ENCODE measurements at places on chromosomes 7 and 10. TPM values are rescaled to one million over a fixed set of nuclear protein-coding genes. Genes with fewer than 3 reads are reported as not detected.

The MUC12 gene
- 4.0 TPM for total RNA-seq

- DNase-seq = no peak
Observed at GRCh38 chr7:14000247-14000646, 10.8 kb upstream of the ETV1 start.

GRCh38 chr7:55207436-55208125, 157.6 kb upstream of the LANCL2 start:
- no peak for DNase-seq

GRCh38 chr7:15929411-15929810, 242.9 kb upstream of the MEOX2 start:
- DNase-seq = no peak

The ZNF365 gene
- total RNA-seq = 0.55 TPM

- no peak for DNase-seq
Observed at GRCh38 chr7:6252748-6253147, 19.7 kb downstream of the CYTH3 start.

DNA sequence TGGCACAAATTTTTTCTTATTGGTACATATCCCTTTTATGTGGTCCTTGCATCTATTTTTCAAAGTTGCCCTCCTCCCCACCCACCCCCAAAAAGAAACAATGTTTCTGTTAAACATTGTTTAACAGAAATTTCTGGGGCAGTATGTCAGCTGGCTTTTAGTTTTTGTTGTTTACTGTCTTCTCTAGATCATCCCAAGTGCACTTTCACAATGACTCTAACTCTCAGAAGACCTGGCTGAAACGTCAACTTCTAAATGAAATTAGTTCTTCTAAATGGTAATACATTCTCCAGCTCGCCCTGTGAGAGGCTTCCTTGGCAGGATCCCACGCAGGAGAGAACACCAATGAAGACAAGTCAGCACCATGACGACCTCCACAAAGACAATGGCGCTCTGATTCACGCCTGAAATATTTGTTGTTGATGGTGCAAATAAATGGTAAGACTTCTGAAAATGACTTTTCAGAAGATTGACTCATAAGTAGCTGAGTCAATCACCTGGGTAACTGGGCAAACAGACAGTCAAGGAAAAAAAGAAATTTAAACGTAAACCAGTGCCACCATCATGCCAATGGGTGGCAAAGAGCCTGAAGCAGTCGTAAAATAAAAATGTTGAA, 293.7 kb downstream of the FZD1 start:
- DNase-seq = peak; percentile 38

- DNase-seq = no peak
Observed at GRCh38 chr7:18109762-18110161, 82.1 kb upstream of the PRPS1L1 start.

The PRF1 gene
- total RNA-seq = 2.3 TPM

The LFNG gene
- total RNA-seq = 45.6 TPM

GRCh38 chr7:159311172-159311494, 166.5 kb upstream of the VIPR2 start:
- DNase-seq = no peak

- DNase-seq = no peak
Observed at GRCh38 chr10:86862373-86862772, 95.0 kb downstream of the MMRN2 start.

DNA sequence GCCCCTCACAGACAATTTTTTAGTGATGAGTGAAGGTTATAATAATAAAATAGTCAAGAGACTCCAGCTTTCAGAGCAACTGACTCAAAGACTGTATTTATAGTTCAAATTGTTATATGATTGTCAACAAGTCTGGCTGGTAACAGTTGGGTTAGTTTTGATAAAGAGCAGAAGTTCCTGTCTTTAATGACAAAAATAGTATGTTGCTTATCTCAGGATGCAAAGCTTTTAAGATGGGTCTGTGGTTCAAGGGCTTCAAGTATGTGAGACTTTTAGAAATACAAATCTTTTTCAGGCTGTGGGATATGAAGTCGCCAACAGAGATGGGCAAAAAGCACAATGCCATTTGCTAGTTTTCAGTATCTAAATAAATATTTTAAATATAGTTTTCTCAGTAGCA, 118.4 kb downstream of the ABCA13 start:
- DNase-seq = no peak

The STK31 gene
- 32.1 TPM for total RNA-seq

GRCh38 chr10:72831696-72832409, 61.7 kb upstream of the OIT3 start:
- DNase-seq = no peak

DNA sequence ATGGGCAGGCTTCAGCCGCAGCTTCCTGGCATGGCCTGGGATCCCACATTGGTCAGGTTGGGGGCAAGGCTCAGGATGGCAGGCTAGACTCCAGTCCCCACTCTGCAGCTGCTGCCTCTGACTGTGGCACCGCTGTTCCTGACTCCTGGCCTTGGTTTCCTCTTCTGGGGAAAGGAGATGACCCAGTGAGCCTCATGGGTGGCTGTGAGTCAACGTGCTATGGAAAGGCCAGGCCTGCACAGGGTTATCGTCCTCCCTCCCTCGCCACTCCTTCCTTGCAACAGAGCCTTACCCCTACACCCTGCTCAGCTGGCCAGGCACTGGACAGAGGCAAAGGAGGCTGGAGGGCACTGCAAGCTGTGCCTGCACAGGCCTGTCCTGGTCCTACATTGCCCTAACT, 36.1 kb upstream of the CHST15 start:
- no peak for DNase-seq

DNA sequence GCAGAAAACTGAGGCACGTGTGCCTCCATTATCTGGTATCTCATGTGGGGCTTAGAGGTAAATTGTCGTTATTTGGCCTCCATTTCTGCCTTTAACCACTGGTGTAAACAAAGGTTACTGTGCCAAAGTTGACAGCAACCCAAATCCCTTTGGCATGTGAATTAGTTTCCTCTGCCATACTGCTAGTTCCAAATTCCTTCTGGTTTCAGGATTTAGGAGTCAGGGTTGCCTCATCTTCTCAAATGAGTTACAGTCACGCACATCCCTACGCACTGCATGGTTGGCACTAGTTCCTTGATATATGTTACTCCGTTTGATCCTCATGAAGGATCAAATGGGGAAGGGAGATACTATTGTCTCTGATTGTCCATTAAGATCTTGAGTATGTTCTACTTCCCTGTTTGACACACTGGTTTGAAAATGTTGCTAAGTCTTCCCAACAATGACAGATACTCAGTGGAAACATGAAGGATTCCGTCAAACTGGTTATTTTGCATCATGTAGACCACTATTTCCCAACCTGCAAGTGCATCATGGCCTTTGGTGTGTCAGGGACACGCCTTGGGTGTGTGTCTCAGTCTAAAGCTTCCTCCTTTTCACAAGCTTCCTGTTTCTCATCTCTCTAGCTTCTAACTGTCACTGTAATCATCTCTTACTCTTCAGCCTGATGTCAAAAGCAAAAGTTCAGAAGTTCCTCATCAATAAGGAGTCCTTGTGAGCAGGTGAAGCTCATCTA, at the start of gene LIPN:
Gene LIPN, plus strand, starts transcription at position 655 of the 736 bp plus-strand sequence. CDS start 1,386 bp downstream, outside the sequence.
- no peak for DNase-seq

The POLR2J2 gene
- 6.6 TPM for total RNA-seq

DNA sequence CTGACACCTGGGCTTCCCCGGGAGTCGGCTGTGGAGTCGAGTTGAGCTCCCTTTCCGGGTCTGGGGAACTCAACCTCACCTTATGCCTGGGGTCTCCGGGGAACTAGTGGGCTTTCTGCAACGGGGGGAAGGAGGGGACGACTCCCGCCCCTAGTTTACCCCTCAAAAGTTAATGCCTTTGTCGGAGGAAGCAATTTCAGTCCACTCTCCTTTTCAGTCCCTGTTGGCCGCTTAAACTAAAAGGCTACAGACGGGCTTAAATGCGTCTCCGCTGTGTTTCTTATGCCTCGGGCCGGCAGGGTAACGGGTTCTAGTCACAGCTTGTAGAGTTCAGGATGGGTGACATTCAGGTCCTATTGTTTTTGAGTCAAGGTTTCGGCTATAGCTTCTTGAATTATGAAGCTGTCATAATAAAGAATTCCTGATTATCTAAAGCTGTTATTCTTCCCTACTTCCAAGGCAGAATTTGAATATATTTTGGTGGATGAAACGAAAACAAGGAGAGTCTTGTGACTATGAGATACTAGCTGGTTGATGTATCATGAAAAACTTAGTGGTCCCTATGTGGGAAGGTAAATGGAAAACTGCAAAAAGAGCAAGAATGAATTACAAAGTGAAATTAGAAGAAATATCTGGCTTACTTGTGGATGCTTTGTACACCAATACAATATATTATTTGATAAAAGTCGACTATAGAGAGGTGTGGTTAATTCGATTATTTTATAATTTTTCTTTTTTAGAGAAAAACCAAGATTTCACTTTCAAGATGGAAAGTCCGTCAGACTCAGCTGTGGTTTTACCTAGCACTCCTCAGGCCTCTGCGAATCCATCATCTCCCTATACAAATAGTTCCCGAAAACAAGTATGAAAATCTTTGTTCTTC, 495 bp downstream of the SFR1 start:
- DNase-seq = no peak

- no peak for DNase-seq
Observed at GRCh38 chr7:5679813-5680473, 101.5 kb downstream of the RNF216 start.

DNA sequence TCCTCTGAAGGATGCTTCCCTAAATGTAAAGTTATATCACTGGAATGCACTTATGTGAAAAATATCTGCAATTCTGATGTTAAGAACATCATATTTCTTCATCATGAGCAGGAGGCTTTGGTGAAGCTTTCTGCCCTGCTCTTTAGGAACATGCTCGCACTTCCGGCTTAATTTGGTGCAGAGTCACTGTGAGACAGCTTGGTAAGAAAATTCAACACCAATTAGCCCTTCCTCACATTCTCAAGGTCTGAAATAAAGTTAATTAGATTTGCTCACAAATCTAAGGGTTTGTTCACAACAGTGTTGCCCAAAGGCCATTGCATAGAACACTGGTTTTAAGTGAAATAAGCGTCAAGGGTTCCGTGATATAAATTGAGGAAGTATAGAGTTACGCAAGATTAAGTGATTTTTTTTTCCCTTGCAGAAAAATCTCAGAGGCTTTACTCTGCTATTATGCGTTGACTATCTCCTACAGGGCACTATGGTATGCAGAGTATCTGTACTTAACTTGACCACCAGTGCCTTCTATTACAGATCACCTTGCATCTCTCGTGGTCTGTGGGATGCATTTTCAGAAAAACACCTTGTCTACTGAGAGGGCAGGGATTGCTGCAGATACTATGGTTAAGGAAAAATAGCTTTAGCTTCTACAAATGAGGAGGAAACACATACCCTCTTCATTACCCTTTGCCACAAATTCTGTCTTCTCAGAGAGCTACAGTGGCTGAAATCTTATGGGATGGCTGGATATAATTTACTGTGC, 953.9 kb downstream of the TYW1 start:
- DNase-seq = no peak

DNA sequence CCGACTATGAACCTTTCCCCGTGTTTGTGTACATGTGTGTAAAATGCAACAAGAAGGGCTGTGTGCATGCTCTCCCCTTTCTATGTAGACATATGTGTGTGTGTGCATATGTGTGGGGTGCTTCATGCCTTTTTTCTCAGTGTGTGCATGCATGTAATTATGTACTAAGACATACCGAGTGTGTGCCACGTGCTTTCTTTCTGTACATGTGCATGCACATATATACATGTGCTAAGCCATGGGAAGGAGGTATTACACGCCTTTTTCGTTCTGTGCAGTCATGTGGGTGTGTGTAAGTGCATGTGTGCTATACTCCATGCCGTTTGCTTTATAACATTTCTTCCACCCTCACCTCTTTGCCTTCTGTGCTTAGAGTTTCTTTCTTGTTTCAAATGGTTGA, 544.3 kb downstream of the TNS3 start:
- no peak for DNase-seq

DNA sequence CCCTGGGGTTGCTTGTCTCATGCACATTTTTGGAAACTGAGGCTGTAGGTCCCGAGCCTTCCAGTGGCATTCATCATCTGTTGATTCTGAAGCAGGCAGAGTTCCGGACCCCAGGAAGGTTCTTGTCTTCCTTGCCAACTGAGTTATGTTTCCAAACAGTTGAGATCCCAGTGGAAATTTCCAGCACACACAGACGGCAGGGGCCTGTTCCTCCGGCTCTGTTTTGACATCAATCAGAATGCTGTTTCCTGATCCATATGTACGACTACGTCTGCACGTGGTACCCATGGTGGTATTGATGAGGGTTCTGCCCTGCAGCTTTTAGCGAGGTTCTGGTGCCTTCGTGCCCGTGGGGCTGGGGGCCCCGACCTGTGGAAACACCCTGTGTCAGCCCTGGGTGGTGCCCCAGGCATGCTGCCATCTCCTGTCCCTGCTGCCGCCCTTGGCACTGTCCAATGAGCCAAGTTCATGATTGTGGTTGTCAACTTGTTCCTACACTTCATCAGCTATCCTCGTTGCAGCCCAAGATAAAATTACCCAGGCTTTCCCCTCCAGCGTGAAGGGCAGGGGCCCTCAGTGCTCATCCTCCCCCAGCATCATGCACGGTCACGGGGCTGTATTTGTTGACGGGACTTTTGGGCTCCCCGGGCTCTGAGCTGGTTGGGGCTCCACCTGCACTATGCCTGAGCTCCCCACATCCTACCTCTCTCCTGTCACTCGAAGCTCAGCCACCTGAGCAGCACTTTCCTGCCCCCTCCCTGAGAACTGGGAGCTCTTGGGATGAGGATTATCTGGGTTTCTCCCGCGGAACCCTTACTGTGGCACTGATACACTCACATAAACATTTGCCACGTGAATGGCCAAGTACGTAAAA, 7.8 kb upstream of the DPYSL4 start:
- no peak for DNase-seq

The FIS1 gene
- 238 TPM for total RNA-seq

GRCh38 chr7:158950914-158951635, 94.7 kb downstream of the DYNC2I1 start:
- no peak for DNase-seq

The HABP2 gene
- total RNA-seq = not detected

The TUBB8 gene
- total RNA-seq = not detected

- DNase-seq = peak; percentile 12
Observed at GRCh38 chr10:93566435-93567276, at the start of gene FFAR4. Gene FFAR4, plus strand, starts transcription at chr10:93566665. Its CDS starts 56 bp downstream, at chr10:93566721.

DNA sequence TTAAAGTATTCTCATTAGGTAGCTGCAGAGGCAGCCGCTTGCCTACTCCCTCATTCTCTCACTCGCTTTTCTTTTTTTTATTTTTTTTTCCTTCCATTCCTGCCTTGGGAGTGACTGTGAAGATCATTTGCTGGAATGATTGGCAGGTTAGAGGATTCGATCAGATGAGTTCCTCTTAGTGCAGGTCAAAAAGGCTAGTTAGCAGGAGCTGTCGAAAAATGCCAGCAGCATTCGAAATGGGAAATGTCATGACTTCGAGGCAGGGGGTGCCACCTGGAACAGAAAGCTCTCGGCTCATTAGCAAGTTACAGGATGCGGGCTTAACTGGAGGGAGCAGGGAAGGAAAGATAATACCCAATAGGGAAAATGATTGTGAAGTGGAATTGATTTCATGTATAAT, 137.5 kb upstream of the FZD1 start:
- DNase-seq = no peak

- DNase-seq = peak; percentile 91
Observed at GRCh38 chr7:70598976-70599375, 533.0 kb upstream of the GALNT17 start.

The EFCAB10 gene
- total RNA-seq = not detected
